CD4-positive, alpha-beta T cell treated with Interleukin-21 for 1 hour (primary cell): ENCODE measurements at places on chromosomes 7 and 10.

DNA sequence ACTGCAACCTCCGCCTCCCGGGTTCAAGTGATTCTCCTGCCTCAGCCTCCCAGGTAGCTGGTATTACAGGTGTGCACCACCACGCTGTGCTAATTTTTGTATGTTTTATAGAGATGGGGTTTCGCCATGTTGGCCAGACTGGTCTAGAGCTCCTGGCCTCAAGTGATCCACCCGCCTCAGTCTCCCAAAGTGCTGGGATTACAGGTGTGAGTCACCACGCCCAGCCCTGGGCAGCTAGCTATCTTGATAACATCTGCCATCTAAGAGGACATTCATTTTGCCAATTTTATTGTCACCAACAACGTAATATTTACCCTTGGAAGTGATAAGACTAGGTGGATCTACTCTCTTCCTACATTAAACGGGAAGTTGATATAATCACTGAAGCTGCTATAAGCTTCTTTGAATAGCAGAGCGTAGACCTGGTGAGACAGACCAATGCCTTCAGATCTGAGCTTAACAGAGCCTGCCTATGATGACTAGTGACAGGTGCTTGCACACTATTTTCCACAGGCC, 39.7 kb upstream of the SLC35B4 start:
- no peak for DNase-seq

GRCh38 chr7:143504215-143504936, 26.7 kb downstream of the TAS2R41 start:
- DNase-seq = no peak

GRCh38 chr7:47327346-47327697, 254.6 kb downstream of the TNS3 start:
- DNase-seq = no peak

DNA sequence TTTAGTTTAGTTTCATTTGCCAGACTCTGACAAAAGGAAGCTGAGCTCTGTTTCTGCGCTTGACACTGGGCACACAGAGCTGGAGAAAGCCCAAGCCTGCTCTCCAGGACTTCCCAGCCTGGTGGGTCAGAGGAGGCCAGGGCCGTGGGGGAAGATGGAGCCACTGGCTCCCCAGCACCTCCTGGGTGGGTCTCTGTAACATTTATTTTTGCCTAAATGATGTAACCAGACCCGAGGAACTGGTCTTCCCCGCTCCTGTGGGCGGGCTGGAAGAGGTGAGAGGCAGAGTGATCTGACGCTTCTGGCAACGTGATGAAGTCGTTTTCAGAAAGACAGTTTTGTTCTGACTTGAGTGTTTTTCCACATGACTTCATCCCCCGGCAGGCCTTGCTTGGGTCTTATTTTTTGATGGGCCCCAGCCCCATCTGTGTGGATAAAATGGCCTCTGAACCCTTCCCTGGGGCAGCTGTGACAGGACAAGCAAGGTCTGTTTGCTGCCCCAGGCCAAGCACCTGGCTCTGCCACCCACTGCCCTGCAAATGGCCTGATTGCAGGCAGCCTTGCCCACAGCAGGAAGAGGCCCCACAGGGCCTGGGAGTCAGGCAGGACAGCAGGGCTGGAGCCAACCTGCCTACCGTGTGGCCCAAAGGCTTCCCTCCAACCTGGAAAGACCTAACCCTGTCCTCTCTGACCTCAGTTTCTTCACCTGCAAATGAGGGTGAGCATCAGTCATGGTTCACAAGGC, 304.9 kb upstream of the ZMIZ1 start:
- DNase-seq = no peak

- no peak for DNase-seq
Measured at GRCh38 chr7:107069457-107069856, 25.0 kb downstream of the PRKAR2B start.

- DNase-seq = no peak
Measured at GRCh38 chr7:131244259-131244852, 83.3 kb upstream of the MKLN1 start.

DNA sequence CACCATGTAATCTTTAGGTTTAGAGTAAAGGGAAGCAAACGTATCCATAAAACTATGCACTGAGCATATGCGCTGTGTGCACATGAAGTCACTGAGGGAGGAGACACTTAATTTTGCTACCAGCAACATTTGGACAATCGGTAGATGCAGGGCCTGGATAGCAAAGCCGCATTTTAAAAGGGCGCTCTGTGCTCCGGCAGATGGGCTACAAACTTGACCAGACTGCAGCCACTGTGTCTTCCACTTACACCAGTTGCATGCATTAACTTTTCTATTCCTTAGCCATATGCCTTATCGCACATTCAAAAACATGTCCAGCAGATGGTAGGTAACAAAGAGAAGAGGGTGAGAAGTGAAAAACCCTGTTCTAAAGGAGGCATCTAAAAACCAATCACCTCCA, 18.3 kb downstream of the FAM171A1 start:
- no peak for DNase-seq

GRCh38 chr10:84172467-84173356, 889 bp upstream of the GPR15LG start:
- DNase-seq = no peak

DNA sequence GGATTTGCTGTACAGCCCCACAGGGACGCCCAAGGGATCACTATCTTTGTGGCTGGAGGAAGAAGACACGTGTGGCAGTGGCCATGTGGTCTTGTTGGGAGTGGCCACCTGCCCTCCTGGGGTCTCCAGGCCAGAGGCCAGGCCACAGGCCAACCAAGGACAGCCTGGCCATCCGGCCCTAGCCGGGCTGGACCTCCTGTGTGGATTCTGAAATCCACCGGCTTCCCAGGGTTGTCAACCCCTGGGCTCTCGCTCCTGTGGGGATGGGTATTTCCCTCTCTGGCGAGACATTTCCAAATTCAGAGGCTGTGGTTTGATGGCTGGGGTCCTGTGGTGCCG, 31.5 kb upstream of the CFAP46 start:
- DNase-seq = no peak

DNA sequence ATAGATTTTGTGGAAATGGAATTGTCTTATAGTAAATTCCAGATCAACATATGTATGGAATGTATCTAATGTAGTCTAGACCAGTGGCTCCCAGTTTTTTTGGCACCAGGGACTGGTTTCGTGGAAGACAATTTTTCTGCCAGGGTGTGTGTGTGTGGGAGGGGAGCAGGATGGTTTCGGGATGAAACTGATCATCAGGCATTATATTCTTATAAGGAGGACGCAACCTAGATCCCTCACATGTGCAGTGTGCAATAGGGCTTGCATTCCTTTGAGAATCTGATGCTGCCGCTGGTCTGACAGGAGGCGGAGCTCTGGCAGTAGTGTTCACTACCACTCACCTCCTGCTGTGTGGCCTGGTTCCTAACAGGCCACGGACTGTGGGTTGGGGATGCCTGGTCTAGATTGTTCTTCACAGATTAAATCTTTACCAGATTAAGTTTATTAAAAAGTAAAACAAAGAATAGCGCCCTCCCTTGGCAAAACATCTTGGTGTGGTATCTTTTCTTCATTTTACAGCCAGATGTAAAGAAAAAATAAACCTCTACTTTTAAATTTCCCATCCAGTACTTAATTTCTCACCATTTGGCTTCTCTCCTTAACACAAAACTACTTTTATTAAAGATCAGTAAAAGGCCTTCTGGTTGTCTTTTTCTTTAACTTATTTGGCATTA, 48.4 kb downstream of the SEPTIN7 start:
- DNase-seq = no peak

- DNase-seq = no peak
Measured at GRCh38 chr10:110413903-110414547, 83.7 kb upstream of the DUSP5 start.

GRCh38 chr10:57694956-57695608, 572.6 kb downstream of the IPMK start:
- DNase-seq = no peak

DNA sequence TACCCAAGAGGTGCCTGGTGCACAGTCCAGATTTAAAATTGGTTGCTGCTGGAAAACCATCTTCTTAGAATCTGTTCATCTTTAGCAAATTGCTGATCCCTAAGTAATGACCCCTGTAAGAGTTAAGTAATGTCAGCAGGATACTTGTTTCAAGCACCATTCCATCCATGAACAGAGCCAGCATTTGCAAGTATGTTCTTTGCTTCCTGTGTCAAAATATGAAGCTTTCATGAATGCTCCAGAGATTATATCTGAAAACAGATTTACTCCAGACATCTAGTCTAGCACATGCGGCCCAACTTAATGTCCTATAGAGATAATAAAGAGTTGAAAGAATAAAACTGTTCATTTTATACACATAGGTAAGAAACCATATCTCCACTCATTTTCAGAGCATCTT, 98.7 kb upstream of the ZNF438 start:
- no peak for DNase-seq

GRCh38 chr7:46864716-46865115, 717.2 kb downstream of the TNS3 start:
- DNase-seq = no peak

GRCh38 chr10:113130014-113130641, 180.1 kb downstream of the TCF7L2 start:
- no peak for DNase-seq

- no peak for DNase-seq
Measured at GRCh38 chr10:81784111-81784597, 90.8 kb upstream of the NRG3 start.

- no peak for DNase-seq
Measured at GRCh38 chr7:47291461-47292081, 290.3 kb downstream of the TNS3 start.

- DNase-seq = no peak
Measured at GRCh38 chr7:25158966-25159365, 33.9 kb upstream of the CYCS start.

DNA sequence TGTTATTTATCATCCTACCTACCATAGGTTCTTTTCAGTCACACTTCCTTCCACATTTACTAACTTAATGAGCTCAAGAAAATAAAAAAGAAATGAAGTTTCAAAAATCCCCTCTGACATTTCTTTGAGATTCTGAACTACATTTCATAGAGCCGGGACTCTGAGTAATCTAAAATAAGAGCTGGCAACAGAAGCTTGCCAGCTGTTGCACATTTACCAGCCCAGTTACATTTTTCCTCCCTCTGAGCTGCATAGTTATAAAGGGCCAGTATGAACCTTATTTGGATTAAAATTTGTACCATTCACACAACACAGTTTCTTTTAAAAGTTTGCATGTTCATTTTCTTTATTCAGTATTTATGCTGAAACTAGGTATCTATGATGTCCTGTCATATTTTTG, 119.5 kb upstream of the CAV2 start:
- no peak for DNase-seq

GRCh38 chr7:94907026-94907810, at the start of gene PPP1R9A:
Gene PPP1R9A, plus strand, starts transcription at chr7:94907594. Its CDS starts 2,520 bp downstream, at chr7:94910114.
- no peak for DNase-seq

GRCh38 chr7:91503934-91504555, 239.8 kb downstream of the FZD1 start:
- DNase-seq = no peak

GRCh38 chr7:157432541-157432956, 95.7 kb downstream of the DNAJB6 start:
- DNase-seq = no peak
